ENCODE measurements at places on chromosomes 12 and 14.

- DNase-seq = no peak
Measured at GRCh38 chr12:128992550-128992949, 139.3 kb downstream of the GLT1D1 start.

GRCh38 chr14:72303930-72304329 is 371.7 kb downstream of the RGS6 start:
- no peak for DNase-seq

DNA sequence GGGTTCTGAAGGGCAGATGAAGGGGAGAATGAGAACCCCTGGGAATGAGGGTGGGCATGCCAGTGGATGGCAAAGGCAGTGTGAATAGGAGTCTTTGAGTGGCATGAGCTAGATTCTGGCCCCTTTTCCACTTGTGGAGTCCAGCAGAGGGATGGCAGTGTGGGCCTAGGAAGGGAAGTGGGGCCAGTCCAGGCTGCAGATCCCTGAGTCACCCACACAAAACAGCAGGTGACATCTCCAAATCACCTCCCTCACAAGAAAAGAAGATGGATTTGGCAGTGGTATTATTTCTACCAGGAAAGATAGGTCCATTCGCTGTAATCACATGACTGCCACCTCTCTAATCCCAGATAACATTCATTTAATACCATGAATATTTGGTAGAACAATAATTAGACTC is 151.3 kb downstream of the TTC7B start:
- no peak for DNase-seq

DNA sequence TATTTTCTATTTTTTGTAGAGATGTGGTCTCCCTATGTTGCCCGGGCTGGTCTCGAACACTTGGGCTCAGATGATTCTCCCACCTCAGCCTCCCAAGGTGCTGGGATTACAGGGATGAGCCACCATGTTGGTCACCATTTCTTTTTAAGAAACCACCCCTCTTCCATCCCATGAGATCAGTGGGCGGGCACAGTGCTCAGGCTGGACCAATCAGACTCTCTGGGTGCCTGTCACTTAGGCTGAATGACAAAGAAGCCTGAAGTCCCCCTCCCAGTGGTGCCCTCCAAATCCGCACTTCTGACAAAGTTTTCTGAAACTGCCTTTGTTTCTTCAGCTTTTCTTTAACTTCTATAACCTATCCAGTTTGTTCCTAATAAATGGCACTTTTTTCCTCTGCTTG is 48.2 kb downstream of the CALM1 start:
- DNase-seq = no peak

GRCh38 chr14:77882636-77883035 is 82.7 kb downstream of the ADCK1 start:
- DNase-seq = peak; percentile 71

DNA sequence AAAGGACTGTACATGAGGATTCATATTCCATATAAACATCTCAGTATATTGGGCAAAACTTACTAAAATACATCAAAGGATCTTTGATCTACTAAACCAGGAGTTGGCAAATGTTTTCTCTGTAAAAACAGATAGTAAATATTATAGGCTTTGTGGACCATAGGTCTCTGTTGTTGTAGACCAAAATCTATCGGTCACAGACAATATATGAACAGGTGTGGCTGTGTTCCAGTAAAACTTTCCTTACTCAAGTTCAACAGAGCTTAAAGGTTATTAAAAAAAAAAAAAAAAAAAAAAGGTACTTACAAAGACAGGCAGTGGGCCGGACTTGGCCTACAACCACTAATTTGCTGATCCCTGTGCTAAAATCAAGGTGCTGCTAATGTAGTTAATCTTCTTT is 40.3 kb downstream of the PAWR start:
- DNase-seq = no peak

- DNase-seq = no peak
Measured at GRCh38 chr12:6394398-6394797, 10.4 kb downstream of the LTBR start.

DNA sequence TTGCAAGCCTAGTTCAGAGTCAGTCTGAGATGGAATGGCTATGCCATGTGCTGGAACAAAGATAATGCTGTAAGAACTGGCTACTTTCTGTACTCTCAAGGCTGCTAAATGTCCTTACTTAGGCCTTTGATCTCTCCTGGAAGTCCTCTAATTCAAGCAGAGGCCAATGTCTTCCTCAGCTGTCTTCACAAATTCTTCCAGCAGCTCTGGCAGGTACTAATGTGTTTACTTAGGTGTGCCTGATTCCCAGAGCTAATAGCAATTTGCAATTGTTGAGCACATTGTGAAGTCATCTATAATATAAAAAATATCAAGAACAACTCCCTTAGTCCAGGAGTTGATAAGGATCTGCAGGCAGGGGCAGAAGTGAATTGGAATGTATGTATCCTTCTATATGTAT is 3.8 kb upstream of the MYF5 start:
- no peak for DNase-seq

DNA sequence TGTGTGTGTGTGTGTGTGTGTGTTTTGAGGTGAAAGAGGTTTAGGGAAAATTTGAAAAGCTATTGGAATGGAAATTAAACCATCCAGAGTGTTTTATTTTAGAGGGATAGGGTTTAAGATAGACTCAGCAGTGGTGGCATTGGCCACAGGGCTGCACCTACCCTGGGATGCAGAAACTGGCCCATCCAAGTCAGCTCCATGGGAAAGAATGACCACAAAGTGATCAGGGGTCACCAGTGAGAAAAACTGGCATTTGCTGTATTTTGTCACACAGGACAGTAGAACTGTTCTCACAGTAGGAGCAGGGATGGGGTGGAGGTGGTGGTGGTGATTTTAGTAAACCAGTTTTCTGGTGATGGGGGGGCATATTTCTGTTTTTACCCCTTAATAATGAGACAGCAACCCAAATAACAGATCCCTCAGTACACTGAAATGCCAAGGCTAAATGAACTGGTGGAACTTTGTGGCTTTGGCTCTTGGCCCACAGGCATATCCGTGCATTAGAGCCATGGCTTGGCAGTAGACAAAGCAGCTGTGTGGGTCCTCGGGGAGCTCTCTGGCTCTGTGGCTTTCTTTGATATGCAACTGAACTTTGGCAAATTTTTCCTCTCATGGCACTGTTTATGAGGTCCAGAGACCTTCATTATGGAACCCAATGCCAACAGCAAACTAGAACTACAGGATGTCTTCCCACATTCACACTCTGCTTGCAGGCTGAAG is 348.3 kb downstream of the ZFP36L1 start:
- no peak for DNase-seq

DNA sequence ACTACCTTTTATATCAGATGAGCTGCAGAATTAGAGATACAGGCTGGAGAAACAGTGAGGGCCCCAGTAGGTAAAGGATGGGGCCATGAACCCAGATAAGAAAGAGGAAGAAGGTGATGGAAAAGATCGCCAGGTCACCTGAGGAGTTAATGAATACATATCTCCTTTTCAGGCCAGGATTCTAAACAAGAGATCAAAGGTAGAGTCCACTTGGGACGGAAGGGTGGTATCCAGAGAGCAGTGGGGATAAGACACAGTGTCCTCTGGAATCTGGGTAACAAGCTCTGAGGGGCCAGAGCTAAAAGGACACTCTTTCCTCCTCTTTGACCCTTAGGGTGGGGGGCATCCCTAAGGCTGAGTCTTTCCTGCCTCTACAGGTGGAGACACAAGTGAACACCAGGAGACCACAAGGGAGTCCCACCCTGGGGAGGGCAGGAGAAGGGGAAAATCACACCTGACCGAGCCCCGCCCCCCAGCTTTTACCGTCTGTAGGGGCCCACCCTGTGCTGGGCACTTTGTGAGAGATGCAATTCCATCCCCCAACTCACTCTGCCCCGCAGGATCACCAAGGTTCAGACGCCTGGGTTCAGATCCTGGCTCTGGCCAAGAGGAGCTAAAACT is 27.3 kb downstream of the SERPINA1 start:
- DNase-seq = no peak

DNA sequence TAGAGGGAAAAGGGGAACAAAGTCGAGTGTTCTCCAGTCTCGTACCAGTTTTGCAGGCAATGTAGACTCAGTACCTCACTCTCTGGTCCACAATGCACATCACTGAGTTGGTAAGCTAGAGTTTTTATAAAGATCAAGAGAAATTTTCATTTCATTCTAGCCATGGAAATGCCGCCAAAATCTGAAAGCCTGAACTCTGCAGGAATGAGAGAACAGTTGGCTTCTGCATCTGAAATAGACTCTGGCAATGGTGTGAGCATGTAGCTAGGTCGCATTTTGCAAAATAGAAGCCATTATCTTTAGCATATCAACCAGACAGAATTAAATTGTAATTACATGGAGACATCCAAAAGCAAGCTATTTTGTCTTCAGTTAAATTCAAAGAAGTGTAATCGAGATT is 381.0 kb downstream of the NOVA1 start:
- DNase-seq = no peak

GRCh38 chr14:80325688-80326087 is 114.4 kb upstream of the DIO2 start:
- DNase-seq = no peak

- peak; percentile 7 for DNase-seq
Measured at GRCh38 chr14:64952598-64953309, 10.2 kb upstream of the GPX2 start.

DNA sequence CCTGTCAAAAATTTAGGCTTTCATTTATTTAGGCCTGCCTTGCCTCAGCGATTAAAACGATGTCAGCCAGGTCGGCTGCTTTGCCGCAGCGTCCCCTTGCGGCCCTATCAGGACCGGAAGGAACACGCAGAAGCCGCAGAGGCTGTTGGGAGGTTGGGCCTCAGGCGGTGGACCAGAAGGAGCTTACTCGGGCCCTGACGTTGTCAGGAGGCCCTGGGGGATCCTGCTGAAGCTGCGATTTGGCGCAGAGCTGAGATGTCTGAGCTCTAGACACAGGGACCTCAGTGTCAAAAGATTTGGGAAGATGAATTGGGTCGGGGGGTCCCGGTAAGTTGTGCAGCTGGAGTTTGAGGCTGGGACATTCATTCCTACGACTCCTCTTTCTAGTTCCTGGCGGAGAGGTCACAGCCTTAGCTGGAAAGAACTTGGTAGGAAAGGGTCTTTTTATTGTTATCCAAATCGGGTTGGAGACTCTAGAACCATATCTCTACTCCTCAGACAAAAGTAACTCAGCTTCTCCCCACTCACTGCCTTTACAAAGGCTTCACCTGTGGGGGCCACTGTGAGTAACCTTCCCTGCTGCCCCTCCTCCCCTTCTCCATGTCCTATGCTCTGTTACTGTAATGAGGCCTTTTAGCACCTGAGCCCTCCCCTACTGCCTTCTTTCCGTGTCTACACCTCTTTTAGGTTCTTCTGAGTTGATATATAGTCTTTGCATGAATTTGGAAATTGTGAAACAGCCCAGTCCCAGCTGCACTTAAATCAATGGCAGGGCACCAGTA is 6.6 kb upstream of the ABCD2 start:
- no peak for DNase-seq

DNA sequence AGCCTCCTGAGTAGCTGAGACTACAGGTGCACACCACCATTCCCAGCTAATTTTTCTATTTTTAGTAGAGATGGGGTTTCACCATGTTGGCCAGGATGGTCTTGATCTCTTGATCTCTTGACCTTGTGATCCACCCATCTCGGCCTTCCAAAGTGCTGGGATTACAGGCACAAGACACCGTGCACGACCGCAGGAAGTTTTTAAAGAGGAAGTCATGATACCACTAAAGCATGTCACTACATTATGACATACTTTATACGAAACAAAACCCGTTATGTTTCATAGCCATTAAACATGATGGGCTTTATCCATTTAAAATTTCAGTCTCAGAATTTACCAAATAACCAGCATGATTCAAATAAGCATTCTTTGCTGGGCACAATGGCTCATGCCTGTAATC is 83.8 kb upstream of the DUSP6 start:
- DNase-seq = peak; percentile 53

GRCh38 chr12:47801170-47801903 is 18.4 kb downstream of the HDAC7 start:
- DNase-seq = peak; percentile 58

DNA sequence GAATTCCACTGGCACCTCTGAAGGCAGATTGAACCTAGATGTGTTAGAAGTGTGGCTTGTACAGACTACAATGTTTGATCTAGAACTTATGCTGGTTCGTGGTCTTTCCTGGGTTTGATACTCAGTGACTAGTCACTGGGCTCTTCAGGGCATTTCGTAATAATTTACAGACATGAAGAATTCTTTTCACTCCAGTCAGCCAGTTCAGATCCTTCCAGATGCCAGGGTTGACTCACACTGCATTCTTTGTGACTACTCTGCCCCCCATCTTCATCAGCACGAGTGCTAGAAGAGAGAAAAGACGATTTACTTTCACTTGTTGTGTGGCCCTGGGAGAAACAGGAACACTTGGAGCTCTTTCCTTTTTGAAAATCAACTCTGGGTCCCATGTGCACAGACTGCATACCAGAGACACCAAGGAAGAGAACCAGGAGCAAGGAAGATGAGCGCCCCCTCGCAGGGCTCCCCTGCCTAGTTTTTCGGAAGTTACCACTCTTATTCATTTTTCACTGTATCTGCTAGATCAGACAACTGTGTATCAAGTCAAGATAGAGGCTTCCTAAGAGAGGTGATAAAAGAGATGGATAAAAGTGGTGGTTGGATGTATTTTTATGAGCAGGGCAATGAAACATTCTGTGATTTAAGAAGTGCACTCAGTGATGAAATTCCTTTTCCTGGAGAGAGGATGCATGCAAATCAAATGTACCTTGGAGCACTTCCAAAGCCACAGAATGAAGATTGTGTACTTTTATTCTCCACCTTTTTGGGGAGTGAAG is 33.5 kb upstream of the EVL start:
- DNase-seq = peak; percentile 85

DNA sequence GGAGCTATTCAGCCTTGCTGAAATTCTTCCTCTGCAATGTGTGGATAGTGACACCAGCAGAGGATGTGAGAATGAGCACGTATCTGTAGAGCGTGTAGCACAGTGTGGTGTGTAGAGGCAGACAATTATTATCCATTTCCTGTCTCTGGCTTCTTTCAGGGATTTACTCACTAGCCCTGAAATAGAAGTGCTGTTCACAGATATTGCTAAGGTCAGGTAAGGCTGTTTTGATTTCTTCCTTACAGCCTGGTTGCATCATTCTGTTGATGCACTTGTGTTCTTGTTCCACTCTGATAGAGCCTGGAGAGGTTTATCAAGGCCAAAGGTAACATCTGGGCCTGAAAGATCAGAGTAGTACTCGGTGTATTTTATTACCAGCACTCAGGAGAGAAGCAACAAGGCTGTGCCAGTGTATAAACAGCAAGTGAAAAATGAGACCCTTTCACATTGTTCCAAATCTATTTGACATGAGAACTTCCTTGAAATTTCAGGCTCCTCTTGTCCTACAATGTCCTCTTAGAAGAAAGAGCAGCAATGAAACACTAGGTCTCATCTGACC is 16.7 kb downstream of the ARG2 start:
- no peak for DNase-seq

- DNase-seq = peak; percentile 3
Measured at GRCh38 chr14:39376667-39377403, 55.4 kb downstream of the FBXO33 start.

DNA sequence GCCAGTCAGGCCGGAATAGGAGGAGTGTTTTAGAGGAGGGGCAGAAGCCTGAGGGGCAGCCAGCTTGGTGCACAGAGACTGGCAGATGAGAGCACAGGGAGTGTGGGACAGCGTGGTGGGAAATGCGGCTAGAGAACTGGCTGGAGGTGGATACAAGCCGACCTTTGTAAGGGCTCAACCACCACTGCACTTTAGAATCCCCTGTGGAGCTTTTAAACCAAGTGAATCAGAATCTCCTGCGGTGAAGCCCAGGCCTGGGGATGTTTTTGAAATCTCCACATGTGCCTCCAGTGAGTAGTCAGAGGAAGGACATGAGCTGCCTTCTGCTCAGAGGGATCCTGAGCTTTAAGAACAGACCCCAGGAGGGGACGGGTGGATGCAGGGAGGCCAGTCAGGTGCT is 10.9 kb upstream of the PCED1B start:
- no peak for DNase-seq
